GM20000 (cell line): ENCODE measurements at places on chromosomes 12 and 14.

- no peak for DNase-seq
Observed at GRCh38 chr14:104138098-104138717, at the start of gene KIF26A. TSS of gene KIF26A (plus strand) at chr14:104138587. CDS start at chr14:104138723, 136 bp downstream.

- DNase-seq: no peak
Observed at GRCh38 chr12:57435293-57435692, 709 bp downstream of the INHBC start.

DNA sequence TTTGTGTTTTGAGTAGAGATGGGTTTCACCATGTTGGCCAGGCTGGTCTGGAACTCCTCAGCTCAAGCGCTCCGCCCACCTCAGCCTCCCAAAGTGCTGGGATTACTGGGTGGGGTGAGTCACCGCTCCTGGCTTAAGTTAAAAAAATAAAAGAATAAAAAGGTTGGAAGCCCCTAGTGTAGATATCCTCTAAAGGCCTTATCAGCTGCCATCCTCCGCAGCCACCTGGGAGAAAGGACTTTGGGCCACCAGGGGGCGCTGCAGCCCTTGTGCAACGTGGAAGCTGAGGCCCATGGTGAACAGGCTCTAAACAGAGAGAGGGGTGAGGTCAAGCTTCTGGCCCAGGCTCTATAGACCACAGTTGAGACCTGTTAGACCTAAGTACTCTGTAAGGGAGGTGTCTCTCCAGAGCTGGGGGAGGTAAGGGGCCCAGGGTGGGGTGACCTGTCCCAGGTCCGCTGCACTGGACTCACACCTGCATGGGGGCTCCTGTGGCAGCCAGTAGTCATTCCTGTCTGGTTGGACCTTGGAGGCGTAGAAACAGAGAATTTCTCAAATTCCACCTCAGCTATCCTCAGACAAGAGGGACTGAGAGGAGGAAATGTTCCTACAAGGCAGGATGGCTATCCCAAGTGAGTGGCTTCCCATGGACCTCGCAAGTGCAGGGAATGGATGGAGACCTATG lies 14.0 kb upstream of the RACGAP1 start:
- peak; percentile 87 for DNase-seq

GRCh38 chr14:92360651-92361370 lies 37.8 kb downstream of the SLC24A4 start:
- no peak for DNase-seq

GRCh38 chr12:102539651-102540553 lies 59.5 kb upstream of the IGF1 start:
- no peak for DNase-seq

DNA sequence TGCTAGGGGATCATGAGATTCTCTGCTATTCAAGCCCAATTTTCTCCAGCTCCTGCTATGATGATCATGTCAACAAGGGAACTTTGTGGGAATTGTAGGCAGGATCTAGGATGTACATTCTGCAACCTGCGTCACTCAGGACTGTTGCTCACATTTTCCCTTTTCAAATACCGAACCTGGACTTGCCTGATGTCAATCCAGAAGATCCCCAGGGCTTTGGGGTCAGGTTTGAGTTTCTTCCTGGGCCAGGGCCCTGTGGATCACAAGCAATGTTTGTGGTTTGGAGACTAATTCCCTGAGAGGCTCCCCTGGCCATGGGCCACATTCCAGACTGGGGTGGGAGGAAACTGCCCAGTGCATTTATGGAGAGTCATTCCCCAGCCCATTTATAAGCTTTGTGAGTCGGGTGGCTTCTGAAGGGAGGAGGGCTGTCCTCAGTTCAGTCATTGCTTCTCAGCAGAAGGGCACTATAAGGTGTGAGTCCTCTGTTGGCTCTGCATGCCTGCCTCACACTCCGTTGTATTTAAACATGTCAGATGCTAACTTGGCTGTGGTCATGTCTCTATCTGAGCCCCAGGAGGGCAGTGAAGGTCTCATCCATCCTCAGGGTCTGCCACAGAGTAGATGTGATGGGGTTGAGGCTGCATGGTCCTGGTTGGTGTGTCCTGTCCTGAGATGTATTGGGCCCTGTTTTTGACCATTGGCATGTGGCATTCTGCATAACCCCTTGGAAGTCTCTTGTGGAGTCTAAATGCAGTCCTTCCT lies 6.5 kb downstream of the KRT86 start:
- no peak for DNase-seq

- no peak for DNase-seq
Observed at GRCh38 chr12:8630131-8630530, 17.5 kb upstream of the AICDA start.

DNA sequence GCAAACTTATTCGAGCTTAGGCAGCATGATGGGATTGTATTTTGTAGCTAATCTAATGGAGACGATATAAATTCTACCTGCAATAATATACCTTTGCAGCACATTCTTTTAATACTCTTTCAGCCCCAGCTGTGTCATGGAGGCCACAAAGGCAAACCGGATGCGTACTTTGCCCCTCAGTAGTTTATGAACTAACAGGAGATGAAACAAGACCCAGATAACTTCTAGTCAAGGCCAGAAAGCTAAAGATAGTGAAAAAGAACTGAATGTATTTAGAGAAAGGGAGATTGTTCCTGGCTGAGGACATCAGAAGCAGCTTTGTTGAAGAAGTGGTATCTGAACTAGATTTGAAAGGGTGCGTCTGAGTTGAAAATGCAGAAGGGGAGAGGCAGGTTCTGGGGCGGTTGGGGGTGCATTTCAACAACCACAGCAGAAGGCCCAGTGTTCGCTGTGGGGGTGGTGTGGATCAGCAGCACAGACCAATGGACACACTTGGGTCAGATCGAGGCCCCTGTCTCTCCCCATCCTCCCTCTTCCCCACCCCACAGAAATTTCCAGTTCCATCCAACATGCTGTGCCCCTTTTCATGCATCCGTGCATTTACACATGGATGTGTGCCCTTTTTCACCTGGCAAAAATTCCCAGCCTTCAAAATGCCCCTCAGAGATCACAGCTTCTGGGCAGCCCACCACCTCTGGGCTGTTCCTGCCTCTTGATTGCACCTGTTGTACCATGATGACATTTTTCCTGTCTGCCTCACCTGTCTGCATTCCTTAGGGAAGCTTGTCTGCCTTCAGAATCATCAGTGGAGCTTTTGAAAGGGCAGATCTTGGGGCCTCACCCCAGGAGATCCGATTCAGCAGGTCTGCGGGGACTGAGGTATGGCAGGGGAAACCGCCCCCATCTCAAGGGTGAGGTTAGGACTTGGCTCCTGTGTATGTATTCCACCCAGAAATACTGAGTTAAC lies 2.2 kb downstream of the ZNF839 start:
- no peak for DNase-seq

DNA sequence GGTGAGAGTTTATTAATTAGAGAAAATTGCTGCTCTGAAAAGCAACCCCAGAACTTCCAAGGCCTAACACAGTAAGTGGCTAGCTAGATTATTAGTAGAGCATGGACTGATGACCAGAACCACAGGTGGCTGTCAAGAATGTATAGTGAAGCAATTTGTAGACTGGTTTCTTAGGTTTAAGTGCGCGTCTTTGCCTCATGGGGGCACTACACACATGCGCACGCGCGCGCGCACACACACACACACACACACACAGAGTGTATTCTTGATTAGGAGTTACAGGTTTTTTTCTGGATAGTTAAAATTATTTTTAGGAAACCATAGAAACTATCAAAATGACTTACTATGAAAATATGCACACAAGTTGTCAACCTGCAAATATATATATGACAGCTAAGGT lies 66.5 kb downstream of the BHLHE41 start:
- no peak for DNase-seq
